ENCODE measurements at places on chromosomes 6 and 20. TPM values are rescaled to one million over a fixed set of nuclear protein-coding genes. Genes with fewer than 3 reads are reported as not detected.

DNA sequence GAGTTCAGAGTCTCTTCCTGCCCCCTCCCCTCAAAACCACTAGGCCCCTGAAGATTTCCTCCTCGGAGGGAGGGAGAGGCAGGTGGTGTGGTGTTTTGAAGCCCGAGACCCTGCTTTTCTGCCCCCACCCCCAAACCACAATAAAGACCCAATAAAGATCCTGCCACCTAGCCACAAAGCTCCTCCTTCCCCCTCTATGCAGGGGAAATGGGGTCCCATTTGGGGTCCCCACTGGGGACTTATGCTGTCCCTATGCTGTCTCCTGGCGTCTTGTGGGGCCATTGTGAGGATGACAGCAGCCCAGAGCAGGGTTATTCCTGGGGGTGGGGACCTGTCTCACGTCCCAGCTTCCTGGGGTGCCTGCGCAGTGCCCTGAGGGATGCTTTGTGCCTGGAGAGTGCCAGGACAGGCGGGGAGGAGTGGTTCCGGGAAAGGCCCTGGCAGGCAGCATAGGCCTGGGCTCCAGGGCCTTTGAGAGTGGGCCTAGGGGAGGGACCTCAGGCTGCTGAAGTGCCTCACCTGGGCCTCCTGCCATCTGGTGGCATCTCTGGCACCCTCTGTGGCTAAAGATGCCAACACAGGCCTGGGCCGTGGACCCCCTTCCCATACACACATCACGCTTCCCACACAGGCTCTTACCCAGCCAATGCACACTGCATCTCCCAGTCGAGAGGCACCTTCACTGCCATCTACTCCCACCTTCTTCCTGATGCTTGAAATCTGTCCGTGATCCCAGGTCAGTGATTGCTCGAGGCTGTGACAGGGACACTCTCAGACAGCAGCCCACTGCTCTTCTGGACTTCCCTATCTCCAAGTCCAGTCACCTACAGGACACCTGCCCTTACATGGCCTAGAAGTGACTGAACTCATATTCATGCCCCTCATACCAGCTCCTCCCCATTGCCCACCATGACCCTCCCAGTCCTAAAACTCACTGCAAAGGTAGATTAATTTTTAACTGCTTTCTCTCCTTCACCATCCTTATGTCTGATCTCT lies 7.9 kb upstream of the ARMC12 start:
- peak; percentile 40 for DNase-seq
- H3K27me3 ChIP-seq, result no peaks in the 10 kb centered on the region
- H3K4me1 ChIP-seq, result peaks cover 90% of the 10 kb centered on the region
- no peaks in the 10 kb centered on the region for H3K36me3 ChIP-seq
- peak overlapping the region; percentile 93 for H3K27ac ChIP-seq

TRIM31 gene
- polyA plus RNA-seq, result not detected

EYA4 gene
- 3.0 TPM for polyA plus RNA-seq

DNA sequence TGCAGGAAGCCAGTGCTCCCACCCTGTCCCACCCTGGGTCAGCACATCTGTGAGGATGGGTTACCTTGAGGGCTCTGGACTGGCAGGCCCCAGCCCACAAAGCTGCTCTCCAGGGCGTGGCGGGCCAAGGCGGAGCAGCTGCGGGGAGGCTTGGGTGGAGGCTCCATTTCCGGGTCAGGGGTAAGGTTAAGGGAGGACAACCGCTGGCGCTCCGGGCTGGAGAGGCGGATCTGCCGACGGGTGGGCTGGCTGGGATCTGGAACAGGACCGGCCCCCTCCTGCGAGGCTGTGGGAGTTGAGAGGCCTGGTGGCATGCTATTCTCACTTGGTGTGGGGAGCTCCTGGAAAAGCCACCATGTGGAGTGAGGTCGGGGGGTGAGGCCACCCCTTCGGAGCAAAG lies 5.5 kb downstream of the SMPD2 start:
- no peak for DNase-seq
- H3K27me3 ChIP-seq, result no peaks in the 10 kb centered on the region
- peaks cover 4% of the 10 kb centered on the region for H3K4me1 ChIP-seq
- no peak overlapping the region for H3K4me3 ChIP-seq

DNA sequence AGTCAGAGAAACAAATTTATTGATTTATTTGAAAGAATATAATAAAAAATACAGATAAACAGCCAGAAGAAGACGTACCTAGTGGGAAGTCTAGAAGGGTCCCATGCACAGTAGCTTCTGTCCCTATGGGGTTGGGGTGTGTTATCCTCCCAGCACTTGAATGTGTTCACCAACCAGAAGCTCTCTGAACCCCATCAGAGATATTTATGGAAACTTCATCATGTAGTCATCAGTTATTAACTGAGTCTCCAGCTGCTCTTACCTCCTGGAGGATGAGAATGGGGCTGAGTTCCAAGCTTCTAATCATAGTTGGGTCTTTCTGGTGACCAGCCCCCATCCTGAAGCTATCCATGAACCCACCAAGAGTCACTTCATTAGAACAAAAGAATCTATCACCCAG lies 15.4 kb upstream of the USP45 start:
- no peaks in the 10 kb centered on the region for H3K27me3 ChIP-seq
- no peaks in the 10 kb centered on the region for H3K36me3 ChIP-seq
- no peaks in the 10 kb centered on the region for H3K4me1 ChIP-seq

CGA gene
- polyA plus RNA-seq, result 0.29 TPM

DNA sequence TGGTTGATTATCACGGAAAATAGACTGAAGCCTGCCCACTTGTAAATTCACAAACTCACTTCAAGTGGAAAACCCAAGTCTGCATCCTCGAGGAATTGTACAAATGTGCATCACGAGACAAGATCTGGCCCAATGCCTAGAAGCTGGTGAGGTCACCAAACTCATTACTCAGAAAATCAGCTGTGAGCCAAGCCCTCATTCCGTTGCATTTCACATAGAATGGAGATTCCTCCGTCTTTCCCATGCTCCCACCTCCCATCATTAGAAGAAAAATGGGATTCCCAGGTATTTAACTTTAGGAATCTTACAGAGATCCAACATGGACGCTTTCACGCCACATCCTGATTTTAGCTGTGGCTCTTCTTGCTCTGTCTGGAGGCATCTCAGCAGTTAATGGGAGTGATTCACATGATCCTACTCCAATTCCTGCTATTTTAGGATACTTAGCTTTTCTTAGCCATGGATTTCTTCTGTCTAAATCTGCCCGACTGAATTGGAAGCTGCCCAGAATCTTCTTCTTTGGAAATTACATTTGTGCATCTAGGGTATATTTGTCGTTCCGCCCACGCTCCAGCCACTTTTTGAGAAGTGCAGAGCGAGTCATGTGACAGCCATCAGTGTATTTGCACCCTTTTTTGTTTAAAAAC lies 68.7 kb upstream of the STMND1 start:
- no peak overlapping the region for H3K4me3 ChIP-seq
- H3K27ac ChIP-seq, result peak overlapping the region; percentile 30
- peaks cover 12% of the 10 kb centered on the region for H3K4me1 ChIP-seq
- H3K36me3 ChIP-seq, result no peaks in the 10 kb centered on the region
- peak; percentile 90 for DNase-seq
- peaks cover 4% of the 10 kb centered on the region for H3K27me3 ChIP-seq

- H3K27ac ChIP-seq, result no peak overlapping the region
- no peaks in the 10 kb centered on the region for H3K36me3 ChIP-seq
- H3K4me1 ChIP-seq, result no peaks in the 10 kb centered on the region
These were observed 23.3 kb downstream of the MTFR2 start for GRCh38 chr6:136226674-136227377.

DNA sequence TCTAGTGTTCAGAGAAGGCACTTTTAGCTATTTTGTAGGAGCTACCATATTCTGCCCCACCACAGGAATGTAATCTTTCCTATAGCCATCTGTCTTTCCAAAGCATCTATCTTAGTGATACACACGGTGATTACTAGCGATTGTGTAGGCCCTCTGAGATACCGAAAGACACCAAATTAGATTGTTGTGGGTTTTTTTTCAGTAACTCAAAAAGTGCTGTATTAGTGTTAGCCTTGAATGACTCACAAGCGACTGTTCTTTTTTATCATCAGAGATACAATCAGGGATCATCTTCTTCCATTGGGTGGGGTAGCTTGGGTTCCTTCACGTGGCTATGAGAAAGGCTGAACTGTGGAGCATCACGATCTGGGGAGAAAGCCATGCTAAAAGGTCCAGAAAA lies 160.2 kb downstream of the MTFR2 start:
- no peaks in the 10 kb centered on the region for H3K36me3 ChIP-seq
- no peak for DNase-seq
- H3K27ac ChIP-seq, result no peak overlapping the region
- H3K4me3 ChIP-seq, result no peak overlapping the region

SALL4 gene
- 0.16 TPM for polyA plus RNA-seq

NKAIN2 gene
- 0.24 TPM for polyA plus RNA-seq

FERMT1 gene
- polyA plus RNA-seq, result 9.9 TPM

- peak; percentile 4 for DNase-seq
- H3K27me3 ChIP-seq, result no peaks in the 10 kb centered on the region
- H3K36me3 ChIP-seq, result no peaks in the 10 kb centered on the region
- peaks cover 28% of the 10 kb centered on the region for H3K4me1 ChIP-seq
- no peak overlapping the region for H3K27ac ChIP-seq
- no peak overlapping the region for H3K4me3 ChIP-seq
These were observed 8.5 kb downstream of the ACSS1 start for GRCh38 chr20:25049261-25050060.

GRCh38 chr20:14820771-14821170 lies 483.4 kb upstream of the FLRT3 start:
- H3K36me3 ChIP-seq, result no peaks in the 10 kb centered on the region
- no peaks in the 10 kb centered on the region for H3K27me3 ChIP-seq
- no peak overlapping the region for H3K4me3 ChIP-seq
- no peaks in the 10 kb centered on the region for H3K4me1 ChIP-seq
- no peak for DNase-seq

DNA sequence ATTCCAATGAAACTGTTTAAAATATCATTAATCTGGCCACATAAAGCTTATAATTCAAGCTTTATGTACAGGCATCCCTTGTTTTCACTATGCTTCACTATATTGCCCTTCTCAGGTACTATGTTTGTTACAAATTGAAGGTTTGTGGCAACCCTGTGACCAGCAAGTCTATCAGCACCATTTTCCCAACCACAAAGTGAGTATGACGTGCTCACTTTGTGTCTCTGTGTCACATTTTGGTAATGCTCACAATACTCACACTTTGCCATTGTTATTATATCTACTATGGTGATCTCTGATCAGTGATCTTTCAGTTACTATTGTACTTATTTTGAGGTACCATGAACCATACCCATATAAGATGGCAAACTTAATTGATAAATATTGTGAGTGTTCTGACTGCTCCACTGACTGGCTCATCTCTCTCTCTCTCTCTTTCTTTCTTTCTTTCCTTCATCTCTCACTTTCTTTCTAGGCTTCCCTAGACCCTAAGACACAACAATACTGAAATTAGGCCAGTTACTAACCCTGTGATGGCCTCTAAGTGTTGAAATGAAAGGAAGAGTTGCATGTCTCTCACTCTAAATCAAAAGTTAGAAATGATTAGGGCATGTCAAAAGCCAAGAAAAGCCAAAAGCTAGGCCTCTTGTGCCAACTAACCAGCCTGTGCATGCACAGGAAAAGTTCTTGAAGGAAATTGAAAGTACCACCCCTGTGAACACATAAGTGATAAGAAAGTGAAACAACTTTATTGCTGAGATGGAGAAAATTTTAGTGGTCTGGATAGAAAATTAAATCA lies 227.9 kb downstream of the BCAS1 start:
- no peaks in the 10 kb centered on the region for H3K4me1 ChIP-seq
- no peaks in the 10 kb centered on the region for H3K36me3 ChIP-seq
- no peaks in the 10 kb centered on the region for H3K27me3 ChIP-seq
- no peak overlapping the region for H3K27ac ChIP-seq
- DNase-seq, result no peak

DNA sequence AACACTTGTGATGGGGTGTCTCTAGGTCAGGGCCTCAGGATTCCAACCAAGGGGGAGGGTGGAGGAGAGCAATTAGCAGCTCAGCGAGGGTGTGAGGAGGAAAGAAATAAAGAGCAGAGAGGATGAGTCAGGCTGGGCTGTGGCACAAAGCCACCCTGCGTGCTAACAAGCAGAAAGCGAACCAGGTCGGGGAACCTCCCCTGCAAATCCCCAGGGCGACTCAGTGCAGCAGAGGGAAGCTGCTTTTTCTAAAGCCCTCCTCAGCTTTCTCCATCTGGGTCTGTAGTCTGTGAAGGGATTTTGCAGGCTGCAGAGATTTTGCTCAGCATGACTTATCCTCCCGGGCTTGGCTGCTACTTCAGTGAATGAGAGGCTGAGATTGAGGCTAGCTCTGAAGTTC lies 6.6 kb upstream of the SPO11 start:
- no peak for DNase-seq
- no peak overlapping the region for H3K4me3 ChIP-seq
- H3K4me1 ChIP-seq, result no peaks in the 10 kb centered on the region
- H3K27me3 ChIP-seq, result peaks cover 3% of the 10 kb centered on the region
- H3K36me3 ChIP-seq, result no peaks in the 10 kb centered on the region
- no peak overlapping the region for H3K27ac ChIP-seq

MRPS26 gene
- 27.9 TPM for polyA plus RNA-seq

DNA sequence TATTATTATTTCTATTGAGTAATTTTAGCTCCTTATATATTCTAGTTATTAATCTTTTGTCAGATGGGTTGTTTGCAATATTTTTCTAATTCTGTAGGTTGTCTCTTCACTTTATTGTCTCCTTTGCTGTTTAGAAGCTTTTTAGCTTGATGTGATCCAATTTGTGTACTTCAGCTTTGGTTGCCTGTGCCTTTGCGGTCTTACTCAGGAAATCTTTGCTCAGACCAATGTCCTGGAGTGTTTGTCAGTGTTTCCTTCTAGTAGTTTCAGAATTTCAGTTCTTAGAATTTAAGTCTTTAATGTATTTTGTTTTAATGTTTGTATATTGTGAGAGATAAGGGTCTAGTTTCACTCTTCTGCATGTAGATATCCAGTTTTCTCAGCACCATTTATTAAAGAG lies 916.0 kb upstream of the EYS start:
- no peak for DNase-seq
- no peak overlapping the region for H3K4me3 ChIP-seq
- H3K4me1 ChIP-seq, result no peaks in the 10 kb centered on the region
- H3K36me3 ChIP-seq, result no peaks in the 10 kb centered on the region

Data from adrenal gland (tissue), 19 donors.